ENCODE measurements at places on chromosomes 5 and 9.

DNA sequence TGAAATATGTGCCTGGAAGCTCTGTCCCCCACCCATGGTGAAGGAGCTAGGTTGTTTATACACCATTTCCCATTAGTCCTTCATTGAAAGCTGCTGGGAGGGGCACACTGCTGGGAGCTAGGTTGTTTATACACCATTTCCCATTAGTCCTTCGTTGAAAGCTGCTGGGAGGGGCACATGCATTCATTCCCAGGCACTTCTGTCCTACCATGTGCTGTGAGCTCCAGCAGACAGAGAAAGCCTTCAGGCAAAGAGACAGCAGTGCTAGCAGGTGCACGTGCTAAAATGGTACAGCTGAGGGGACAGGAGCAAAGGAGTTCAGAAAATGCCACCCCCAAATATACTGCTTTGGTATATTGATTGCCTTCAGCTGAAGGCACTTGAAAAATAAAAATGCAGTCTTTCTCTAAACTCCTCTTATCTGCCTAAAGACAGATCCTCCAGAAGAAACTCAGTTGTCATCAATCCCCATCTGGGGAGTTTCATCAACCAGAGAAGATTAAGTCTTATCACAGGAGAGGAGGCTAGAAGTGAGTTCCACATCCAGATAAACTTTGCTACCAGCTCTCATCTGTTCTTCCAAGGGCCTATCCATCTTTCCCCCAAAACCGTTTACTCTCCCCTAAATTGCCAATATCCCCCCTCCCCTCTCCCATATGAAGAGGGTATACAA lies 27.7 kb upstream of the DAPK1 start:
- DNase-seq, result no peak

DNA sequence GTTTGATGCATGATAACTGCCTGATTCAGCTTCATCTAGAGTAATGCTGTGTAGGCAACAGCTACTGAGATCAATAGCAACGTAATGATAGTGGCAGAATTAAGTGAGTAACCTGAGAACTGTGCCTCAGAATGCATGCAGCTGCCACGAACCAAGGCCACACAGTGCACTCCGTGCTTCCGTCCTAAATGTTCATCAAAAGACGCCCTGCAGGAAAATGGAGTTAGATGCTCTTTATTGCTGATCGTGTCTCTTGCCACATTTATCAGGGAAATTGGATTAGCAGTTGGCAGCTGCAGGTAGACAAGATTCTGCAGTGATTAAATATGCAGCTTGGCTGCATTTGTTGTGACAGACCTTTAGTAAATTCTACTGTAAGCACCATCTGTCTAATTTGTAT lies 107.7 kb upstream of the TLX3 start:
- DNase-seq, result no peak

GRCh38 chr5:14958188-14958587 lies 86.6 kb upstream of the ANKH start:
- no peak for DNase-seq

GRCh38 chr5:59401637-59402036 lies 491.9 kb downstream of the PDE4D start:
- no peak for DNase-seq

DNA sequence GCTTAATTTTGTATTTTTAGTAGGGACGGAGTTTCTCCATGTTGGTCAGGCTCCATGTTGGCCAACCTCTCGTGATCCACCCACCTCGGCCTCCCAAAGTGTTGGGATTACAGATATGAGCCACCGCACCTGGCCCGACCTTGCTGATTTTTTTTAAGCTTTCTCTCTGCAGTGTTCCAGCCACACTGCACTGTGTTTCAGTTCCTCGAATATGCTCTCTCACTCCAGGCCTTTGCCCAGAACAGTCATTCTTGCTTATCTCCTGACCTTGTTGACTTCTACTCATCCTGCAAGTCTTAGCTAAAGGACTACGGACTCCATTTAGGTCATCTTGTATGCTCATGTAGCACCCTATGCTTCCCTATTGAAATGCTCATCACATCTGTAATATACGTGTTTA lies 3.3 kb downstream of the SNAPC3 start:
- no peak for DNase-seq

DNA sequence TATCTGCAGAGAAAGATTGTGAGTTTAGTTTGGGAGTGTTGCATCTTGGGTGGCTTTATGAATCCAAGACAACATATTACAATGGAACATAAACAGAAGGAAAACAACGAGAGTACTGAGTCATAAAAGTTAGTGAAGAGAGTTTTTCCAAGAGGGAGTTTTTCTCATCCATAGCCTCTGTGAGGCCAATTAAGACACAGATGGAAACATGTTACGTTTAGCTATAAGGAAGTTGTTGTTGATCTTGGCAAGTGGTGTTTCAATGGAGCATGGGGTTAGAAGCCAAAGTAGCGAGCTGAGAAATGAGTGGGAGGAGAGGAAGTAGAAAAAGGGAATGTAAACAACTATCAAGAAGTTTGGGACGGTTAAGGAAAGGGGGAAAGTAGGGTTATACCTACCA lies 53.3 kb upstream of the SPATA31D4 start:
- DNase-seq, result no peak

- DNase-seq, result no peak
Observed at GRCh38 chr9:21764846-21765245, 37.6 kb upstream of the MTAP start.

GRCh38 chr5:69049151-69049550 lies 44.7 kb upstream of the SLC30A5 start:
- DNase-seq, result no peak

DNA sequence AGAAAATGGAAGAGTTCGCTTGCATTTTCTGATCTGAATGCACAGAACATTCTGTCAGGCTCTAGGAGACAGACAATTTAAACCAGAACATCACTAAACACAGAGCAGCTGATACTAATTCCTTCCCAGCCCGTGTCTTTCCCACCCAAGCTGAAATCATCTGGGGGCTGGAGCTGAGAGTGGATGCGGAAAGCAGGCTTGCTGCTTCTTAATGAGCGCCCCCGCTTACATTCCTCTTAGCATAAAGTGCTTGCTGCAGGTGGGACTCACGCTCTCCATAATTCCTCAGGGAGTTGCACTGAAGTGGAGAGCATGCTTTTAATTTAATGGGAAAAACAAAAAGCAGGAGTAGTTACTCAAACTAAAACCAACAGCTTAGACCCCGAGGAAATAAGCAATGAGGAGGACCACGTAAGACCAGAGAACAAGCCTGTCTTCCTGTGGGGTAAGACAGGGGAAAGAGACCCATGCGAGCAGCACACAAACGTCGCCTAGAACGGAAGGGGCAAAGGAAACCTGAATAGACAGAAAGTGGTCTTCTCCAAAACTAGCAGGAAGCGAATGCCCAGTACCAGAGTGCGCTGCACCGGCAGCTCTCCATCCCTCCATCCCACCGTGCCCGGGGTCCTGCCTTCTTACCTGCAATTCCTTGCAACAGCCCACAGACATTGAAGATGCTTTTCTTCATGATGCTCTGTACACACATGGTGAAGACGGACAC lies 139.3 kb downstream of the LHFPL2 start:
- no peak for DNase-seq
